ENCODE measurements at places on chromosomes 6 and 20.
A peak's percentile ranks its signal among the peaks of the same experiment; 100 is the strongest.

DNA sequence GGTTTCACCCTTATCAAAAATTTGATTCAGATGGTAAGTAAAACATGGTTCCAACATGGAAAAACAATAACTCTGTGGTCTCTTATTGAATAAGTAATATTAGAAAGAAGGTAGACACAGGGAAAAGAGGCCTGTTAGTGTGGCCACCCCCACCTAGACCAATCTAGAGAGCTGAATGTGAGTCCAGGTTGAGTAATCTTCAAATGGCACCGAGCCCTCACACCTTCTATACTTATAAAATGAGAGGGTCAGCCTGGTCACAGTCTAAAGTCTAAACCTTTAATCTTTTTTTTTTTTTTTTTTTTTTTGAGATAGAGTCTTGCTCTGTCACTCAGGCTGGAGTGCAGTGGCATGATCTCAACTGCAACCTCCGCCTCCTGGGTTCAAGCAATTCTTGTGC lies 6.9 kb downstream of the FAM184A start:
- DNase-seq, result no peak

DNA sequence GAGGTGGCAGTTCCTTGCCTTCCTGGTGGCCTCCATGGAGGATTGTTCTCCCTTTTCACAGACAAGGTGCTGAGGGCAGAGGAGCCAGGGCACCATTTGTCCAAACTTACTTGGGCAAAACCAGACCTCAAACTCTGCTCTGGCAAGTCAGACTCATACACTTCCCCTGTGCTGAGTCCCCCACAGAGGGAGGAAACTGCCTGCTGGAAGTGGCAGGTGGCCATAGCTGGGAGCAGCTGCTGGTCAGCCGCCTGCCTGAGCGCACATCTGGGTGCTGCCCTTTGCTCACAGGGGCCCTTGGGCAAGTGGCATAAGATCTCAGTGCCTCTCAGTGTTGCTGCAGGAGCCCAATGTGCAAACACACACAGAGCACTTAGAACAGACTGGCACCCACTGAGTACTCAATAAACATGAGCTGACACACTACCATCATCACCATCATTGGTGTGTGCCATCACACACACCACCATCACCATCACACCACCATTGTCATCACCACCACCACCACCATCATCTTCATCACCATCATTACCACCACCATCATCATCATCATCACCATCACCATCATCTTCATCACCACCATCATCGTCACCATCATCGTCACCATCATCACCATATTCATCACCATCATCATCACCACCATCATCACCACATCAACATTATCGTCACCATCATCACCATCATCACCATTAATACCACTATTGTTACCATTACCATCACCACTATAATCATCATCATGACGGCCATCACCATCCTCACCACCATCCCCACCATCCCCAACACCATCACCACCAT lies 17.6 kb downstream of the NOL4L start:
- DNase-seq, result no peak

- DNase-seq, result no peak
Measured at GRCh38 chr20:18164356-18164755, 26.7 kb downstream of the KAT14 start.

GRCh38 chr6:453152-453551 lies 61.6 kb downstream of the IRF4 start:
- DNase-seq, result no peak

- DNase-seq, result no peak
Measured at GRCh38 chr6:124494956-124495664, 467.1 kb upstream of the RNF217 start.

- peak; percentile 24 for DNase-seq
Measured at GRCh38 chr6:31948753-31949413, 3.0 kb downstream of the CFB start.

DNA sequence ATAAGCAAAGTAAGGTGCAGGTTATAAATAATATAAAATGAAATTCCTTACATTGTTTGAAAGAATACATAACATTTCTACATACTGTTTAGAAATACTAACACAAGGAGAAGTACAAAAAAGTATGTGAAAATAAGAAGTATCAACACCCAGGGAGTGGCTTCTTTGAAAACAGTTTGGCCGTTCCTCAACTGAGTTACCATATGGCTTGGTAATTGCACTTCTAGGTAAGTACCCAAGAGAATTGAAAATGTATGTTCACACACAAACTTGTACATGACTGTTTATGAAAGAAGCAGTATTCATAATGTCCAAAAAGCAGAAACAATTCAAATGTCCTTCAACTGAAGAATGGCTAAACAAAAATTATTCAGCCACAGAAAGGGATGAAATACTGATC lies 30.7 kb downstream of the PAK5 start:
- DNase-seq, result no peak

GRCh38 chr6:90351696-90352095 lies 55.1 kb upstream of the BACH2 start:
- DNase-seq, result no peak

DNA sequence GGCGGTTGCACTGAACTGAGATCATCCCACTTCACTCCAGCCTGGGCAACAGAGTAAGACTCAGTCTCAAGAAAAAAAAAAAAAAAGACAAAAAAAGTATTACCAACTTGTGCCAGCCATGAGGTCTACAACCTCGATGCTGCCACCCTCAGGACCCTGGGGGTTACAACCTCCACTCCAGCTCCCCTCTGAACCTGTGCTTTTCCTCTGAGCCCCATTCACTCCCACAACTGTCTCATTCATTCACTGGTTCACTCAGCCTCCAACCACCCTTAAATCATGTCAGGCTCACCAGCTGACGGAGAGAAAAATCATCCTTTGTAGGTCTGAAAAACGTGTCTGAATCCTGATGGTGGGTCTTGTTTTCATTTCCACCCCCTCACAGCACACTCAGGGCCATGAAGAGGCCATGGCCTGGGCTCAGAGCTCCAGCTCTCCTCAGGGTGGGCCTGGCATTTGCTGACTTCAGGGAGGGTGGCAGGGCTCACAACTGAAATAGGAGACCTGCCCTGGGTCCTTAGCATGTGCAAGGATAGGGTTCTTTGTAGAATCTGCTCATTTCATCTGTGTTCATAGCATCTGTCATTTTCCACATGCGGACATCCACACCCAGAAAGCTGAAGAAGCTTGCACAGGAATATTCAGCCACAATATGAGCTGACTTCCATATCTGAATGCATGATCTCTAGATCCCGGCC lies 1.9 kb upstream of the ULBP1 start:
- DNase-seq, result peak; percentile 47

- DNase-seq, result no peak
Measured at GRCh38 chr20:39909447-39909846, 779.6 kb downstream of the MAFB start.

- DNase-seq, result no peak
Measured at GRCh38 chr6:1917626-1918371, 308.1 kb downstream of the FOXC1 start.

- no peak for DNase-seq
Measured at GRCh38 chr20:63409834-63410435, 48.8 kb upstream of the CHRNA4 start.

- DNase-seq, result no peak
Measured at GRCh38 chr6:16985513-16986284, 116.2 kb upstream of the STMND1 start.

DNA sequence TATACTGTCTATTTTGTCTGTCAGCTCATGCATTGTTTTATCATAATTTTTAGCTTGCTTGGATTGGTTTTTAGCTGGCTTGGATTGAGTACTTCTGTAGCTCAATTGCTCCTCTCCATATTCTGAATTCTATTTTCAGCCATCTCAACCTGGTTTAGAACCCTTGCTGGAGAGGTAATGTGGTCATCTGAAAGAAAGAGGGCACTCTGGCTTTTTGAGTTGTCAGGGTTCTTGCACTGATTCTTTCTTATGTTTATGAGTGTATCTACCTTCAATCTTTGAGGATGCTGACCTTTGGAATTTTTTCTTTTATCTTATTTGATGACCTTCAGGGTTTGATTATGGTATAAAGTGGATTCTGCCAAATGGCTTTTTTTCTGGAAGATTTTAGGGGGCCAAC lies 632.7 kb upstream of the ID4 start:
- DNase-seq, result no peak

- no peak for DNase-seq
Measured at GRCh38 chr20:45935416-45936046, 1.0 kb downstream of the PCIF1 start.

DNA sequence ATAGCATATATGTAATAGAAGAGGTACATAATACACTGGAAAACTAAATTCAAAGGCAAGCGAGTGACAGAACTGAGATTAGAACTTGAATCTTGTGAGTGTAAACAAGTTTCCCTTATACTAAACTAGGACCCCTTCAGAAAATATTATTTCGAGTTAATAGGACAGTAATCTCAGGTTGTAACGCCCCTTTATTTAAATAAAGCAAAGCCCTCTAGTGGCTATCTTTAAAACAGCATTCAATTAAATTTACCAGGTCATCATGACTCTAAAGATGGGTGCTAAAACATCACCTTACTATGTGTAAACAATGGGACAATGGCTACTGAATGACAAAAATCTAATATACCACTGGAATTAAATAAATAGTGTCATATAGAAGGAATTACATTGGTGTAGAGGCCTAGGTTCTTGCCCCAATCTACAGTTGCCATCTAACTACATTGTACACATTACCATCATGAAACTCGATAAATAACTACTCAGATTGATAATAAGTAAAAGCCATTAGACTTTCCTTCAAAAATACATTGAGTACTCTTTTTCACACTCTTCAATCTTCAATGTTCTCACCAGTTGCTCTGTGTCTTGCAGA lies 255.4 kb upstream of the IRAK1BP1 start:
- no peak for DNase-seq

- DNase-seq, result no peak
Measured at GRCh38 chr6:104521176-104521575, 338.5 kb downstream of the HACE1 start.

DNA sequence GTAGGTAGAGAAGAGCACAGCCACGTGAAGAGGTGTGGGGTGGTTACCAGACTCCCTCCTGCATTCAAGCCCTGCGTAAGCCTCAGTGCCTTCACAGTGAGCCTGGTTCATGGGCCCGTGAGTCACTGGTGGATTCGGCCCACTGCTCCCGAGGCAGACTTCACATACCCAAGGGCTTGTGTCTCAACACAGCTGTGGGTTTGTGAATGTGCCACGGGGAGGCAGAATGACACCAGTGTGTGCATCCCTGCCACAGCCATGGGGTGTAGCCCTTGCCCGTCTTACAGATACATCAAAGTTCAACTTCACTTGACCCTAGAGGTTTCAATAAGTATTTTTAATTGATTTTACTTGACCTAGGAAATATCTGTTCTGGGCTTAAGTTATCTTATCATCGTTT lies 108.5 kb downstream of the MAP3K4 start:
- DNase-seq, result no peak

DNA sequence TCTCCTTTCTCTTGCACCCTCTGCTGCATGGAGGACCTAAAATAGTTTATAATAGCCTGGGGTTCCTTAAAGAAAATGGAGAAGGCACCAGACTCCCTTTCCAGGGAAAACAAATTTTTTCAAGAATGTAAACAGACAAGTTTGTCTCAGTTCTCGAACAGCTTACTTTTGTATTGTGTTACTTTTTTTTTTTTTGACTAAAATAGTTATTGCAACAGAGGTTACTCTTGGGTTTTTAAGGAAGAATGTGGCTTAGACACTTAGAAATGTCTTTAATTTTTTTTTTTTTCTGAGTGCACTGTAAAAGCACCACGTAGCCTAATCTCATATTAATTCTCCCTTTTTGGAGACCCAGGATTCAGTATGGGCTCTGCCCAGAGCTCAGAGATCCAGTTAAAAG lies 148.7 kb upstream of the CARMIL1 start:
- DNase-seq, result no peak

- no peak for DNase-seq
Measured at GRCh38 chr20:62198496-62198895, 15.7 kb downstream of the MTG2 start.

- DNase-seq, result no peak
Measured at GRCh38 chr20:50788045-50788991, 6.5 kb upstream of the BCAS4 start.

DNA sequence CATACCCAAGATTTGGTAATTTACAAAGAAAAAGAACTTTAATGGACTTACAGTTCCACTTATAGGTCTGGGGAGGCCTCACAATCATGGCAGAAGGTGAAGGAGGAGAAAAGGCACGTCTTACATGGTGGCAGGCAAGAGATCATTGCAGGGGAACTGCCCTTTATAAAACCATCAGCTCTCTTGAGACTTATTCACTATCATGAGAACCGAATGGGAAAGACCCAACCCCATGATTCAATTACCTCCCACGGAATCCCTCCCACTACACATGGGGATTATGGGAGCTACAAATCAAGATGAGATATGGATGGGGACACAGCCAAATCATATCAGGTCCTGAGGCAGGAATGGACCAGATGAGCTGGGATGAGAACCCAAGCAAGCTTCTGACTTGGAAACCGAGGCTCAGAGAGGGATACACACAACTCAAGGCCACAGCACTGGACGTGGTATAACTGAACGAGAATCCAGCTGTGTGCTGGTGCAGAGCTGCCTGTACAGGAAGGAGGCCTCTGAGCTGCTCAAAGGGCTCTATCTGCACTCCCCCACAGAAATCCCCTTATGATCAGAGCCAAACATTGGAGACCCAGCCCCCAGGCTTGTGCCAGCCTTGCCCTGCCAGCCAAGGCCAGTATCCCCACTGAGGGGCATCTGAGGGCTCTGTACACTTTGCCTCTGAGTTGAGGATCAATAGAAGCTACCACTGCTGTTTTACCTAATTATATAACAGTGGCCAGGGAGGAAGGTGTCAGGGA lies 137.8 kb downstream of the CEBPB start:
- peak; percentile 26 for DNase-seq

DNA sequence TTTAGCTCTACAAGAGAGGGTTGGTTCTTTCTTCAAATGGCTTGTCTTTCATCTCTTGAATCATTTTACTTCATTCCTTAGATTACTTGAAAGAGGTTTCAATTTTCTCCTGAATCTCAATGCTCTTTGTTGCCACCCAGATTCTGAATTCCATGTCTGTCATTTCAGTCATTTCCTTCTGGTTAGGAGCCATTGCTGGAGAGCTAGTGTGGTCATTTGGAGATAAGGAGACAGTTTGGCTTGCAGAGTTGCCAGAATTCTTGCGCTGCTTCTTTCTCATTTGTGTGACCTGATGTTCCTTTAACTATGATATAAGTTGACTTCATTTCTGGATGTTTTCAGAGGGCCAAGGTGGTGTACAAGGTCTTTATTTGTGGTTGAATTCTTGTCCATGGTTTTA lies 157.8 kb downstream of the SLC22A3 start:
- DNase-seq, result no peak

DNA sequence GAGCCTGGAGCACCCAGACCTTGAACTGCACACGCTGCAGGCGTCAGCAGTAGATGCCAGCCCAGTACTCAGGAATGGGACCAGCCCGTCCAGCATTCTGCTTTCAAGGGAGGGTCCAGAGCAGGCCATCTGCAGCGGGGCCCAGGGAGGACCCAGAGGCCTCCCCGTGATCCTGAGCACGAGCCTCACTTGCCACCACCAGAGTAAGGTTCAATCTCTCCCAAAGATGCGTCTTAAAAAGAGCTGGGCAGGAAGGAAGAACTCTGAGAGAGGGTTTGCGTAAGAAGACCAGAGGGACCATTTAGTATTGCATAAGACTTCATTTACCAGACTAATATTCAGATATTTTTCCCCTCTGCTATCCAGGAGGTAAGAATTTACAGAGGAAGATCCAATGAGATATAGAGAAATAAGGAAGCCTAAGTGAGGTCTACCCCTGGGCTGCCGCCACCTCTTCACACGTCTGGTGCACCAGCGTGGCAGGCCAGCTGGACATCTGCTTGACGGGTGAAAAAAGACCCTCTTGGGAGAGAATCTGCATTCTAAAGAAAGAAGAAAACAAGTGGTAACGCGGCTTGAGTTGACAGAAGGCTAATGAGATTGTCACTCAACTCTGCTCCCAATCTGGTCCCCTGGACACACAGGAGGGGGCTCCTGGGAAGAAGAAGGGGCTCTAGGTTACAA lies 107.3 kb downstream of the PRND start:
- no peak for DNase-seq
